ENCODE measurements at places on chromosomes 11 and 22.
A peak's percentile ranks its signal among the peaks of the same experiment; 100 is the strongest.

DNA sequence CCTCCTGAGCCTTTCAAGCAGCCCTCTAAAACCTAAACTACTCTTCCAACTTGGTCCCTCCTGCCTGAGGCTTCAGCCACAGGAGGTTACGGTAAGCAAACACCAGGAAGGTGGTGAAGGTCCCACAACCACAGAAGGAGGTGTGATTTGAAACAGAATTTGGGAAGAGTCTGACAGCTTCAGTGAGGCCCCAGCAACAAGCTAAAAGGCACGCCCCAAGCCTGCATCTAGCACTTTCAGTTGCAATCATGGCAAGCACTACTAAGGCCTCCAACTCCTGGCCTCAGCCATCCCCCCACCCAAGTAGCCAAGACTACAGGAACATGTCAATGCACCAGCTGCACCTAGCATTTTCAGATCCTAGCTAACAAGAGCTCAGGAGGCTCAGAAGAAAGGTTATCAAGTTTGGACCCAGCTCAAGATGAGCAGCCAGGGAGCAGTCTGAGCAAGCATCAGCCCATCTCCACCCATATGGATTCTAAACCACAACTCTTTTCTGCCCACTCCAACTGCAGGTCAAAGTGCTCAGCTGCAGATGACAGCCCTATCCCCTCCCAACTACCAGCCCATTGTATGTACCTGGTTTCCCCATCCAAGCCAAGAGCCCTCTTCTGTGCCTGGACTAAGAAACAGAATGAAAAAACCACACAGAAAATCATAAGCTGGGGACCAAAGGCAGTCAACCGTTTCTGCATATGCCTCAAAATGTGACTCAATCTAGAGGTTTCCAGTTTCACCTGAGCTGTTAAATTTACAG, 10.4 kb upstream of the AHNAK start:
- no peak for DNase-seq

GRCh38 chr11:74992852-74993251, 4.1 kb downstream of the NEU3 start:
- DNase-seq = no peak

GRCh38 chr22:16866167-16866566, 41.0 kb upstream of the XKR3 start:
- DNase-seq = peak; percentile 25

GRCh38 chr11:61978703-61979661, 11.5 kb upstream of the FTH1 start:
- DNase-seq = peak; percentile 62

- DNase-seq = no peak
Observed at GRCh38 chr11:116955949-116956348, 118.5 kb upstream of the APOA1 start.

DNA sequence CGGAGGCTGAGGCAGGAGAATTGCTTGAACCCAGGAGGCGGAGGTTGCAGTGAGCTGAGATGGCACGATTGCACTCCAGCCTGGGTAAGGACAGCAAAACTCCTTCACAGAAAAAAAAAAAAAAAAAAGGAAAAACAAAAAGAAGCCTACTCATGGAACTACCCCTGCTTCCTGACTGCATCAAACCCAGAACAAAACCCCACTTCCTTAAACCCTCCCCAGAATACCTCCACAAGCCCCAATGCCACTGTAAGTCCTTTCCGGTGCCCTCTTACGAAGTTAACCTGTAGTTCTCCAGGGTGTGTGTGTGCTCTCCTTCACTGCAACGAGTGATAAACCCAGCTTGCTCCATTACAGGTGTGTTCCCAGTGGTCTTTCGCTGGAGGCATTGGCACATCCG, 8.6 kb upstream of the TOLLIP start:
- DNase-seq = no peak

- no peak for DNase-seq
Observed at GRCh38 chr11:64364911-64365310, 5.9 kb downstream of the RPS6KA4 start.

DNA sequence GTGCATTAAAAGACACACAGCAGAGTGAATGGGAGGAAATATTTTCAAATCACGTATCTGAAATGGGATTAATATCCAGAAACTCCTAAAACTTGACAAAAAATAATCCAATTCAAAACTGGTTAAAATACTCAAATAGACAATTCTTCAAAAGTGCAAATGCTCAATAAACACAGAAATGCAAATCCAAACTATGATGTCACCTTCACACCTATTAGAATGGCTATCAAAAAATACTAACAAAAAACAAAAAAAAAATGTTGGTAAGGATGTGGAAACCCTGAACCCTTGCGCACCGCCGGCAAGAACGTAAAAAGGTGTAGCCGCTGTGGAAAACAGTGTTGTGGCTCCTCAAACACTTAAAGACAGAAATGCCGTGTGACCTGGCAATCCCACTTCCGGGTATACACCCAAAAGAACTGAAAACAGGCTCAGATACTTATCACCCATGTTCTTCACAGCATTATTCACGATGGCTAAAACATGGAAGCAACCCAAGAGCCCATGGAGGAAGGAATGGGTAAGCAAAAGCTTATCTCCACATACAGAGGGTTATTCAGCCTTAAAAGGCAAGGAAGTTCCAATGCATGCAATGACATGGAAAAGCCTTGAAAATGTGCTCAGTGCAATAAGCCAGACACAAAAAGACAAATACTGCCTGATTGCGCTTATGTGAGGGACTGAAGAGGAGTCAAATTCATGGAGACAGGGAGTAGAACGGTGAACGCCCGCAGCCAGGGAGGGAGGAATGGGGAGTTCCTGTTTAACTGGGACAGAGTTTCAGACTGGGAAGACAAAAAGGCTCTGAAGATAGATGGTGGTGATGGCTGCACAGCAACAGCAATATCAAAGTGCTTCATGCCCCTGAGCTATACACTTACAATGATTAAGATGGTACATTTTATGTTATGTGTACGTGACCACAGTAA, 19.6 kb downstream of the BRD1 start:
- DNase-seq = no peak

DNA sequence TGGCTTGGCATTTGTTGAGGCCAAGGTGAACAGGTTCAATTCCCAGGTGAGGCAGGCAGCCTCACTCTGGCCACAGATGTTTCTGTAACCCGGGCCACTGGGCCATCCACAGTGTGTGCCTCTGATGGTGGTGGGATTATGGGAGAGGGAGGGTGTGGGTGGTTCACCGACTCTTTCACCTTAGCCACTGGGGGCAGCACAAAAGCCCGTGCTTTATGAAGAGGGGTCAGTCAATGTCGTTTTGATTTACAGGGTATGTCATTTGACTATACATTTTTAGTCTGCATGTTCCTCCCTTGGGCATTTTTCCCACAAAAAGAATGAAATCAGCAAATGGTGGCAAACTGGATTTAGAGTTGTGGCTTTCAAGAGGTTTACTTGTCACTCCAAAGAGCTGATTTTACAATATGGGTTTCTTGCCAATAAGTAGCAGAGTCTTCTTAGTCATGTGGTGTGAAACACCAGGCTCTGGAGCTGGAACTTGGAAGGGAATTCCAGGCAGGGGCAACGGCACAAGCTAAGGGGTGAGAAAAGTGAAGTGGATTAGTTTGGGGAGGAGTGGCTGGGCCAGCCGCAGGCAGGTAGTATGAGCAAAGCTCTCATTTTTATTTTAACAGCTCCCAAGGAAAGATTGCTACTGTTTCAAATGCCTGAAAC, 217.8 kb upstream of the ZBED5 start:
- no peak for DNase-seq

DNA sequence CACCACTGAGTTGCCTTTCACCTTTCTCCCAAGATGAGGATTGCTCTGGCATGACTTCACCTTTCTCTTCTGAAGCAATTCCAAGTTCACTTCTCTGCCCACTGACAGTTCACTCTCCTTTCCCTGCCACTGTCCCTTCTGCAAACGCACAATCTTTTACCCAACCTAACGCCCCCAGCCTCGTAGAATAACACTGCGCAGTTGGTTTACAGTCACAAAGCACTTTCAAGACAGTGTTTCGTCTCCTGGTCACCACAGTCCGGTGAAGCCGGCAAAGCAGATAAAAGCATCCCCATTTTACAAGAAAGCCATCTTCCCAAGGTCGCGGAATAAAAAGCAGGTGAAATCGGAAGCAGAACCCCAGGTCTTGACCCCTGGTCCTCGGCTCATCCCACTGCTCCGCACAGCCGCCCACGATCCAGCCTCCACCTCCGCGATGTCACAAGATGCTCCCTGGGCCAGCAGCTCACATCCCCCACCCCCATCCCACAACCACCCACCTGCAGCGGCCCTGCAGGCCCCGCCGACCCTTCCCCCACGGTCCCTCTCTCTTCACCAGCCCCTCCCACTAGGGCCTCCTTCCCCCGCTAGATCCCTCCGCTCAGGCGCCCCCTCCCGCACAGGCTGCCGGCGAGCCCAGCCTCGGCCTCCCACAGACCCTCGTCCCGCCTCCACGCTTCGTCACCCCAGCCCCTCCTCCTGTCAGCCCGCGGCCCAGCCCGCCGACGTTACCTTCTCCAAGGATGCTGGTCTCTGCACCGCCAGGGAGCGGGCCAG, 585 bp downstream of the PI4KA start:
- DNase-seq = peak; percentile 89

DNA sequence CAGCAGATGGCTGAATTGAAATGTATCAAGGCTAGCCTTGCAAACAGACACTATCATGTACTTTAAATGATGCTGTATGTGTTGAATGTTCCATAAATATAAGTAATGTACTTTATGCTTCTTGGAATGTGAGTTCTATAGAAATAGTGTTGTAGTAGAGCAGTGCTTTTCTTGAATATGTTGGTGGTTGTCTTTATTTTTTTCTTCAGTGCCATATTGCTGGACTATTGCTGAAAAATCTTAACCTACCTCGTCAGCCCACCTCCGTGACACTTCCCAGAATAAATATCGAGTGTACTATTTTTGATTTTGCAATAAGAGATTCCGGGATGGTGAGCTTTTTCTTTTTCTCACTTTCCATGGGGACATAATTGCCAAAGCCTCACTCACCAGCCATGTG, 153.9 kb downstream of the NAV2 start:
- DNase-seq = no peak

- DNase-seq = no peak
Observed at GRCh38 chr11:76789443-76789719, 6.2 kb downstream of the TSKU start.

GRCh38 chr11:127994736-127995135, 592.6 kb downstream of the ETS1 start:
- no peak for DNase-seq

GRCh38 chr11:37951996-37952395, 1354.0 kb upstream of the RAG2 start:
- DNase-seq = no peak

DNA sequence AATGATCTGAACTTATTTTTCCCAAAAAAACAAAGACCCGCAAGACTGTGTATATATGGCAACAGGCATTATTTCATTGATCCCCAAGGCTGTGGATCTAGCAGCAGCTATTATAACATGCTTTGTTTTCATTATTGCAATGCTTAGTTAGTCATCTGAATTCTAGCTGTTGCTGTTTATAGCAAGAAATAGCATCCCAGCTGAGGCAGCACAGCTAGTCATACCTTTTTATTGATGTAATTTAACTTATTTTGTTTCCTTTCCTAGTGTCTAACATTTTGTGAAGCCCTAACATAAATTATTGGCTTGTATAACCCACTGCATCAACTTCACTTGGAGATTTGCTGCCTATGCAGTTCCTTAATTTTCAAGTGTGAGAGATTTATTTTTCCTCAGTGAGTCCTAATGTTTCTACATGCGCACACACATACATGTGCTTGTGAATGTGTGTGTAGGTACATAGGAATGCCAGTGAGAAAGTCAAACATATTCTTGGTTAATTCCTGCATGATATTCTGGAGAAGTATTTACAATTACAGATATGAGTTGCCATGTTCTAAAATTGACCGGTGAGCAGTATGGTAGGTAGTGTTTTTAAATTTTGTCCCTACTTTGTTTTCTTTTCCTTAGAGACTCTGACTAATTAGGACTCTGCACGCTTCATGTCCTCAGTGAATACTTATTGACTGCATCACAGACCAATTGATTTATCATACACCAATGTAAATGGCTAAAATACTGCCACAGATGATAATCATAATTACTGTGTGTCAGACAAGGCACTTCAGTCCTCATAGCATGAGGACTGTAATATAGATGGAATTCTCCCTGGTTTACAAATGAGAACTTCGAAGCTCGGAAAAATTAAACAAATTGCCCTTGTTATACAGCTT, 119.3 kb downstream of the WNT11 start:
- DNase-seq = no peak

DNA sequence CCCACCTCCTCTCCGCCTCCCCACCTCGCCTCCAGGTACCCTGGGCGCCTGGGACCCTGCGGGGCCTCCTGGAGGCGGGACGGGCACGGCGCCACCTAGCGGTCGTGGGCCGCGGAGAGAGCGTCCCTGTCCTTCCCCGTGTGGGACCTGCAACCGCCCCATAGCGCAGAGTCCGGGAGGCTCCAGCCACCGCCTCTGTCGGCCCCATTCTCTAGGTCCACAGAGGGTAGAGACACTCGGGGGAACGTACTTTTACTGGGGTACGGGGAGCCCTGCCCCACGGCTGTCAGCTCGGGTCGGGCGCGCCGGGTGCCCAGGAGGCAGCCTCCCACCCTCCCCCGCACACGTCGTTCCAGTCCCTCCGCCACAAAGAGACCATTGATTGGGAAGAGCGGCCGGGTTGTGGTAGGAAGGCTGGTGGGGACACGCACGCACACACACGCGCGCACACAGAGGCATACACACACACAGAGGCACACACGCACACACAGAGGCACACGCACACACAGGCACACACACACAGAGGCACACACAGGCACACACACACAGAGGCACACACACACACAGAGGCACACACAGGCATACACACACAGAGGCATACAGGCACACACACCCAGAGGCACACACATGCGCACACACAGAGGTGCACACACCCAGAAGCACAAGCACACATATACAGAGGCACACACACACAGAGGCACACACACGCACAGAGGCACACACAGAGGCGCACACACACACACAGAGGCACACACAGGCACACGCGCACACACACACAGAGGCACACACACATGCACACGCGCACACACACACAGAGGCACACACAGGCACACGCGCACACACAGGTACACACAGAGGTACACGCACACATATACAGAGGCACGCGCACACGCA, 12.6 kb upstream of the NECTIN1 start:
- DNase-seq = peak; percentile 53

- DNase-seq = no peak
Observed at GRCh38 chr11:46006418-46007070, 84.1 kb downstream of the LARGE2 start.

DNA sequence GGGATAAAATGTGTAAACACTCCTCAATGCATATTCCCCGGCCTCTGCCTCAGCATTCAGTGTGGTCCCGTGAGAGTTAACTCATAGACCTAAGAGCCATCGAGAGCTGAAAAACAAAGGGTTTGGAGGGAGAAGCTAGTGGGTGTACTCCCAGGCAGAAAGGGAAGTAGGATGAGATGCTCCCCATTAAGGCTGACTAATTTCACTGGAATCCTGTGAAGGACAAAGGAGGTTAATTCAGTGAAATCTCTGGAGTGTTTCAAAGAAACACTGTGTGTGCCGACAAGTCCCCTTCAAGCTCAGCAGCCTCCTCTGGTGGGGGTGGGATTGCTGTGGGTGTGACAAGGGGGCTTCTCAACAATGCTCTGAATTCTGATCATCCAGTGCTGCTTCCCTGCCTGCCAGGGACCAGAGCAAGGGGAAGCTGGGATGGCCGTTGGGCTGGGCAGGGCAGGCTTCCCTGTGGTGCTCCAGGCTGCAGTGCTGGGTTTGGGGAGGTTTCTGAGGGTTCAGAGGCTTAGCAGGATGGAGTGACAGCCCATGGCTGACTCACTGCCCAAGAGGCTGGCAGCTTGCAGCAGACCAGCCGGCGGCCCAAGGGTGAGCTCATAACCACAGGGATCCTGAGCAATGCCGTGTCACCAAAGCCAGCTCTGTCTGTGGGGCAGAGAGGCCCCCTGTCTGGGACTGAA, 61.4 kb upstream of the BMAL1 start:
- DNase-seq = peak; percentile 79

GRCh38 chr22:44206330-44206645, 25.6 kb downstream of the PARVG start:
- DNase-seq = no peak

Measured in adrenal gland (tissue), 19 donors.